RWPE2 (cell line): ENCODE measurements at places on chromosomes 4 and X.

DNA sequence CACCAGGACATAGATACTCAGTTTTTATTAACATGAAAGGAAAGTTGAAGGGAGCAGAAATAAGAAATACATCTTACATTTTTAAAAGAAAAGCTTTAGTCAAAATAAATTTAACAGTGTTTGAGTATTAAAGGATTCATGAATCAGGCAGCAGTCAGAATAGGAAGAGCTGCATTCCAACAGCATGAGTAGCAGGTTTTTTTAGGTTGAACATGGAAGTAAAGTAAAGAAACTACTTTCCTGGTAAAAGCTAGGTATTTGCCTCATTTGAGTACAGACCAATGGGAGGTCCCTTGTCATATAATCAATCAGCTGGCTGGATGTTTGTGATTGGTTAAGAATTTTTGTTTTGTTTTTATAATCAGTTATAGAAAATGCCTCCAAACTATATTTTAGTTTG is 645.9 kb upstream of the INTU start:
- no peak for DNase-seq

- DNase-seq: no peak
These were observed 157.6 kb downstream of the MAB21L2 start for GRCh38 chr4:150739591-150739990.

DNA sequence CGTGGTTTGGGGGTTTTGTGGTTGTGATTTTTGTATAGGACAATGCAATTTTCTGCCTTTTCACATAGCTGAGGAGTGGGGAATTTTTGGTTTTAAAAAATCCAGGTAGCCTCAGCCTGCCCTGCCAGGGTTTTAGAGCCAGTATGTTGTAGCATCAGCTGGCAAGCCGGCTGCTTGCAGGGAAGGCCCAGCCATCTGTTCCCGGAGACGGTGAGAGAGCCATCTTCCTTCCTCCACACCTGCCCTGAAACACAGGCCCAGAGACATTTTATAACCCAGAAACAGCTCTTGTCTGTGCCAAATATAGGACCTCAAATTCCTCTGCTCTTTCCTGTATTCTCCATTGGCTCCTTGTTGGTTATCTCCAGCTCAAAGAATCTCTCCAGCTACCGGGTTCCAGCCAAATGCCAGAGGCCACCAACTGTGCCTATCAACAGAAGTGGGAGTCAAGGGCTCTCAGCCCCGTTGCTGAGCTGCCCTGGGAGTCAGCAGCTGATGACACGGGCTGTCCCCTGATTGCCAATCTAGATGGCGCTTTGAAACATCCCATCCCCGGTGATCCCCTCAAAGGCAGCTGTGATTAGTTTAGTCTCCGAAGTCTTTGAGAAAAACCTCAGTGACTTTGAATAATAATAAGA is 595.2 kb downstream of the MID1IP1 start:
- DNase-seq: no peak

GRCh38 chr4:6892190-6892908 is 17.3 kb upstream of the TBC1D14 start:
- no peak for DNase-seq

DNA sequence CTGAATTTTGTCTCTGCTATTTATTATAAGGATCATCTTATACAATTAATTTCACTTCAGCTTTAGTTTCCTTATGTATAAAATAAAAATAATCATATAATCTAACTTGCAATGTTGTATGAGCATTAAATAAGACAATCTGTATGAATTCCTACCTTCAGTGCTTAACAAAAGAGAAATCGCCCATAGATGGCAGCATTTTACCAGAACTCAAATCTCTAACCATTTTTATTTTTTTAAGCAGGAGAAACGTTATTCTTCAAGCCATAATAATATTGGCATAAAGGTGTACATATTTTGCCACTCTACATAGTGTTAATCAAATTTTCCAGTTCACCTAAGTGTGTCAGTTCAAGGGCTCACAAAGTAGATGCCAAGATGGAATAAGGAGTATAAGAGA is 78.8 kb downstream of the TMEM47 start:
- no peak for DNase-seq

- no peak for DNase-seq
These were observed 28.8 kb upstream of the CFAP47 start for GRCh38 chrX:35890699-35891098.

GRCh38 chr4:168483811-168484210 is 3.5 kb upstream of the DDX60L start:
- DNase-seq: no peak

- DNase-seq: no peak
These were observed 33.2 kb downstream of the HMX1 start for GRCh38 chr4:8838296-8838960.

DNA sequence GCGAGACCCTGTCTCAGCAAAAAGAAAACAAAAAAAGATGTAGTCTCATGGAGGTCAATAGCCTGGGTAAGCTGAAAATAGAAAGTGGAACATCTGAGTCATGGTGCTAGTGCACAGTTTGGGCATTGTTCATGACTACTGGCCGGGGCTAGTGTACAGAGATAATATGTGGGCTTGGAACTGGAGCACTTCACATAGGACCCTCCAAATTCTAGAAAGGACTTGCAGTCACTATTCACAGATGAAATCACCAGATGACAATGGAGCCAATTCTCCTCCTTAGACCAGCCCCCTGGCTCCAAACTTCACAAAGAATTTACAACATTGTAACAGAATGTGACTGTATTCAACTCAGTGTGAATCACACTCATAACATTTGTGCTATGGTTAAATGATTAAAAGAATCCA is 367.8 kb upstream of the SLC7A11 start:
- DNase-seq: no peak
